ENCODE measurements at places on chromosomes 3 and 15. TPM values are rescaled to one million over a fixed set of nuclear protein-coding genes. Genes with fewer than 3 reads are reported as not detected.

TM4SF1 gene
- total RNA-seq, result 84.7 TPM

ARL14 gene
- not detected for total RNA-seq

IQCF2 gene
- total RNA-seq, result not detected

CHRNB4 gene
- not detected for total RNA-seq

SEMA7A gene
- total RNA-seq, result 1.5 TPM

ANKRD28 gene
- total RNA-seq, result 23.5 TPM

ASB7 gene
- 6.8 TPM for total RNA-seq

LINGO1 gene
- total RNA-seq, result 3.0 TPM

CPLX3 gene
- 0.67 TPM for total RNA-seq

CEP19 gene
- 1.2 TPM for total RNA-seq

TNFSF10 gene
- 13.0 TPM for total RNA-seq

CCDC66 gene
- total RNA-seq, result 18.4 TPM

TIMP4 gene
- total RNA-seq, result 4.3 TPM

AMT gene
- total RNA-seq, result 20.1 TPM

CFAP100 gene
- total RNA-seq, result not detected

ENTPD3 gene
- 0.38 TPM for total RNA-seq

LNP1 gene
- total RNA-seq, result 4.6 TPM

RYK gene
- total RNA-seq, result 44.2 TPM

SCN11A gene
- total RNA-seq, result 0.05 TPM

FETUB gene
- total RNA-seq, result not detected

VGLL4 gene
- 40.7 TPM for total RNA-seq

ARGFX gene
- total RNA-seq, result not detected

GOLGA8J gene
- total RNA-seq, result not detected

IGSF10 gene
- total RNA-seq, result 0.83 TPM

AHSG gene
- total RNA-seq, result not detected

PLSCR5 gene
- total RNA-seq, result not detected
